Stimulated activated naive CD4-positive, alpha-beta T cell treated with Interleukin-2 at 50 U/mL for 16 hours (primary cell): ENCODE measurements at places on chromosomes 12 and 14.

- peak; percentile 61 for DNase-seq
These were observed 914 bp upstream of the PACS2 start for GRCh38 chr14:105313381-105314286.

- peak; percentile 52 for DNase-seq
These were observed 1.0 kb upstream of the ERC1 start for GRCh38 chr12:989751-990660.

- peak; percentile 7 for DNase-seq
These were observed 86.3 kb downstream of the VWF start for GRCh38 chr12:6038160-6038559.

GRCh38 chr12:7144414-7145120 lies 14.4 kb downstream of the CLSTN3 start:
- DNase-seq, result no peak

- DNase-seq, result no peak
These were observed 493.9 kb downstream of the EGLN3 start for GRCh38 chr14:33457021-33457420.

DNA sequence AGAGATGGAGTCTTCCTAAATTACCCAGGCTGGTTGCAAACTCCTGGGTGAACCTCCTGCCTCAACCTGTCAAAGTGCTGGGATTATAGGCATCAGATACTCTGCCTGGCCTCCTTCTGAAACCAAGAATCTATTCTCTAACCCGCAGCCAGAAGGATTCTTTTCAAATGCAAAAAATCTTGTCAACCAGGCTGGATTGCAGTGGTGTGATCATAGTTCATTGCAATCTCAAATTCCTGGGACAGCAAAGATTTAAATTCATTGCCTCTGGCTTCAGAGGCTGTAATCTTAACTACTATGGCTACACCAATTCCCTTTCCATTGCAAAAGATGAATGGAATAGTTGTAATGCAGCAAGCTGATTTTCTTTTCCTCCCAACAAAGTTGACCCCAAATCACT lies 106.3 kb upstream of the TBX3 start:
- no peak for DNase-seq

GRCh38 chr14:101635749-101636560 lies 74.7 kb downstream of the DIO3 start:
- peak; percentile 16 for DNase-seq

GRCh38 chr12:68469113-68469512 lies 137.0 kb upstream of the MDM1 start:
- DNase-seq, result no peak

- DNase-seq, result no peak
These were observed 2.1 kb upstream of the IL23A start for GRCh38 chr12:56336361-56337167.

GRCh38 chr12:104768033-104768432 lies 190.1 kb downstream of the SLC41A2 start:
- DNase-seq, result no peak

GRCh38 chr14:95006051-95006450 lies 151.3 kb downstream of the DICER1 start:
- no peak for DNase-seq

- no peak for DNase-seq
These were observed 11.5 kb downstream of the SPTSSA start for GRCh38 chr14:34450542-34450915.

- DNase-seq, result no peak
These were observed 77.0 kb upstream of the FOXN3 start for GRCh38 chr14:89493877-89494634.

DNA sequence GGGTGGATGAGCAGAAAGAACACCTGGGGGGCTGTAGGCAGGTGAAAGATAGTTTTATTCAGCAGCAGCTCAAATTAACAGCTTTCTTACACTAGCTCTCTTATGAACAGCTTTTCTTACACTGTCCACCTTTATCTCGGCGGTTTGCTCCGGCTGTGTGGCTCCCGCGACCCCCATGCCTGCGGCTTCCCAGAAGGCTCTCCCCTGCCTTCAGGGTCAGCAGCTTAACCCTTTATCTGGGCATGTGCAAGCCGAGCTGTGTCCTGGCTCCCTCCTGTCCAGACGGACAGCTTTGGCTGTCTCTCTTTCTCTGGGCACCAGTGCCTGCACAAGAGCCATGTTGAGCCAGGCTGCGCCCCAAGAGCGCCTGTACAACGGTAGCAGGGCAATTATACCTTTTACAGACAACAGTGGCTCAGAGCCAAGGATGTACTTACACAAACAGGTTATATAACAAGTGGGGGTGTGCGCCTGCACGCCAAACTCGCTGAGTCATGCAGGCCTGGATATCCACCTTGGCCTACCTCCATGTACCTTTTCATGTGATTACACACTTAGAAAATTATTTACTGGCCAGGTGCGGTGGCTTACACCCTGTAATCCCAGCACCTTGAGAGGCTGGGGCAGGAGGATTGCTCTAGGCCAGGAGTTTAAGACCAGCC lies 28.5 kb upstream of the KLHL42 start:
- no peak for DNase-seq

GRCh38 chr12:54606556-54606955 lies 18.1 kb upstream of the PPP1R1A start:
- no peak for DNase-seq

DNA sequence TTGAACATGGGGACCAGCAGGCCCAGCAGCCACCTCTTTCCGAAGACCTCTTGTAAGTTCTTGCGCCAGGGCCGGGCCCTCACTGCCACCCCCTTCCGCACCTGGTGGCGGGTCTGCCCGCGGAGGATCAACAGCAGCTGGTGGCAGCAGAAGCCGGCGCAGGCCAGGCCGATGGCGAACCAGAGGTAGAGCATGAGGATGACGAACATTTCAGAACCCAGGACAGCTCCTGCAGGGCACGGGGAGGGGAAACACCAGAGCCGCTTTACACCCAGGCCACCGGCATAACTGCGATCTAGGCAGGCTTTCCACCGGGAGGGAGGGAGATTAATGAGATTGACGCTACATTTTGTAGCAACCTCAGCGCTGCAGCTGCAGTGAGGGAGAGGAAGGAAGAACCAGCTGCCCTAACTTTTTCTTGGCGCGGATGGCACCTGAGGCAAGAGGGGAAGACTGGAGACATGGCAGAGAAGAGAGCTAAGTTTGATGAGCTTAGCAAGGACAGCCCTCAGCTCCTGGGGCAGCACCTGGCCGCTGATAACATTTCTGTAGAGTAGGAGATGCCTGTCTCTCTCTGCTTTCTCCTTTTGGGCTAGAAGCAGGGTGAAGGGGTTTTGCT lies 7.8 kb downstream of the ZDHHC22 start:
- DNase-seq, result peak; percentile 21

DNA sequence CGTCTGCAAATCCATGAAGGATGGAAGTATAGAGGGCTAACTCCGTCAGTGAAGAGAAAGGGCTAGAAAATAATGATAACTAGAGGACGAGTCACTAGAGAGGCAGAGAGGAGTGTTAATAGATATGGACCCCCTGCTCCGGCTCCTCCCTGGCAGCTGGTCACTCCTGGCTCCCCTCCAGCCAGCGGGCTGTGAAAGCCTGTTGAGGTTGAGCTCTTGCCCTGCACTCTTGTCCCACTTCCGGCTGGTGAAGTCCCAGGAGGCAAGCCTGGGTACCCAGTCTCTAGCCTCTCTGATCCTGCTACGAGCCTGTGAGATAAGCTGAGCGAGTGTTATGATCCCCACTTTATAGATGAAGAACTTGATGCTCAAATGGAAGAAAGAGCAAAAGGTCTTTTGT lies 90.3 kb downstream of the RFX4 start:
- DNase-seq, result no peak

DNA sequence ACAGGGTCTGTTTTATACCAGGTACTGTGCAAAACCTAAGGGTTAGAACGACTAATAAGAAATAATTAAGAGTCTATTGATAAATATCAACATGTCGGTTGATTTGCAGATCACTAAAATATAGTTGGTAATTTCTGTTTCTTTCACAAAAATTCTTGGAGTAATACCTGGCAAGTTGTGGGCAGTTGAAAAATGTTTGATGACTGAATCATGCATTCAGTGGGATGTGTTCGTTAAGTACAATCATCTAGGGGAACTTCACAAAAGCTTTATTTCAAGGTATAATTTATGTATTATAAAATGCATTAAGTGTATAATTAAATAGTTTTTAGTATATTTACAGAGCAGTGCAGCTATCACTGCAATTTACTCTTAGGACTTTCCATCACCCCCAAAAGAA lies 120.0 kb downstream of the KCNA5 start:
- DNase-seq, result no peak

DNA sequence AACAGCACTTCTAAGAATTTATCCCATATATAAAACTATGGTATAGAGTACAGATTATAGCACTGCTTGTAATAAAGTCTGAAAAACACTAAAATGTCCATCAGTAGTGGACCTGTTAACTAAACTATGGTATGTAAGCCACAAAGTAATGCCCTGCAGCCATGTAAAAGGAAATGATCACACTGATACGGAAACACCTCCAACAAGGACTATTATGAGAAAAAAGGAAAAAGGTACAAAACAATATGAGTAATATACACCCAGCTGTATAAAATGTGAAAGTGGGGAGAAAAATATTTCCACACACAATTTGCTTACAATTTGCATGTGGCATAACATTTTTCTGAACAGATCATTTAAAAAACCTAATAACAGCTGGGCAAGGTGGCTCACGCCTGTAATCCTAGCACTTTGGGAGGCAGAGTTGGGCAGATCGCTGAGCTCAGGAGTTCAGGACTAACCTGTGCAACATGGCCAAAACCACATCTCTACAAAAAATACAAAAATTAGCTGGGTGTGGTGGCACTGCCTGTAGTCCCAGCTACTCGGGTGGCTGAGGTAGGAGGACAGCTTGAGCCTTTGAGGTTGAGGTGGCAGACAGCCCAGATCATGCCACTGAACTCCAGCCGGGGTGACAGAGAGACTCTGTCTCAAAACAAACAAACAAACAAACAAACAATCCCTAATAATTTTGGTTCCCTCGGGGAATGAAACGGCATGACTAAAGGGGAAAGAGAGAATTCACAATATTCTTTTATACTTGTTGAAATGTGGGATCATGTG lies 250.5 kb downstream of the MED13L start:
- DNase-seq, result no peak

DNA sequence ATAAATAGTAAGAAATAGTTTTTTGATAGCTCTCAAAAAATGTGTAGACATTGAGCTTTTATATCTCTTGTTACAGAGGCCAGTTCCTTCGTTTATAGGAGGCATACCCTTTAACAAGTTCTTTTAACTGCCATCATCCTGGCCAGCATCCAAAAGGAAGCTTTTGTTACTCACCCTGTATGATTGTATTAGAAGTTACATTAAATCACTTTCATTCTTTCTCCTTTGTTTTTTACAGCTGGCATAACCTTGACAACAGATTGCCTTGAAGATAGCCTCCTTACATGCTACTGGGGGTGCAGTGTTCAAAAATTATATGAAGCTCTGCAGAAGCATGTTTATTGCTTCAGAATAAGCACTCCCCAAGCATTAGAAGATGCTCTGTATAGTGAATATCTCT lies 20.1 kb downstream of the CGRRF1 start:
- no peak for DNase-seq

DNA sequence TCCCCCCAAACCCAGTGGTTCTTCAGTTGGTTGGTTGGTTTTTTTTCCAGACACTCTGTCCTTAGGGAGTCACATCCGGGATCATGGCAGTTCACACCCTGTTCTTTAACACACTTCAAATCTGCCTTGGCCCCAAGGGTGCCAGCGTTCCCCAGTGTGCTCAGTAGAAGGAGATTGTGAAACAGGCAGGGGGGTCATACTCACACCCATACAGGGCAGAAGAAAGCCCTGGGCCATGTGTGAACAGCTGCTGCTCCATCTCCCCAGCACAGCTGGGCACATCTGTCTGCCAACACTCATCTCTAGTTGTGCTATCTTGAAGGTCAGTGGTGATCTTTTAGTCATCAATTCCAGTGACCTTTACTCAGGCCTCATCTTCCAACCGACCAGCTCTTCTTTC lies 64.4 kb upstream of the FUT8 start:
- DNase-seq, result no peak

GRCh38 chr12:31923063-31923412 lies 36.2 kb upstream of the RESF1 start:
- DNase-seq, result no peak

- DNase-seq, result no peak
These were observed 5.3 kb upstream of the SINHCAF start for GRCh38 chr12:31331242-31331641.

- DNase-seq, result no peak
These were observed 11.7 kb downstream of the COCH start for GRCh38 chr14:30885840-30886740.

DNA sequence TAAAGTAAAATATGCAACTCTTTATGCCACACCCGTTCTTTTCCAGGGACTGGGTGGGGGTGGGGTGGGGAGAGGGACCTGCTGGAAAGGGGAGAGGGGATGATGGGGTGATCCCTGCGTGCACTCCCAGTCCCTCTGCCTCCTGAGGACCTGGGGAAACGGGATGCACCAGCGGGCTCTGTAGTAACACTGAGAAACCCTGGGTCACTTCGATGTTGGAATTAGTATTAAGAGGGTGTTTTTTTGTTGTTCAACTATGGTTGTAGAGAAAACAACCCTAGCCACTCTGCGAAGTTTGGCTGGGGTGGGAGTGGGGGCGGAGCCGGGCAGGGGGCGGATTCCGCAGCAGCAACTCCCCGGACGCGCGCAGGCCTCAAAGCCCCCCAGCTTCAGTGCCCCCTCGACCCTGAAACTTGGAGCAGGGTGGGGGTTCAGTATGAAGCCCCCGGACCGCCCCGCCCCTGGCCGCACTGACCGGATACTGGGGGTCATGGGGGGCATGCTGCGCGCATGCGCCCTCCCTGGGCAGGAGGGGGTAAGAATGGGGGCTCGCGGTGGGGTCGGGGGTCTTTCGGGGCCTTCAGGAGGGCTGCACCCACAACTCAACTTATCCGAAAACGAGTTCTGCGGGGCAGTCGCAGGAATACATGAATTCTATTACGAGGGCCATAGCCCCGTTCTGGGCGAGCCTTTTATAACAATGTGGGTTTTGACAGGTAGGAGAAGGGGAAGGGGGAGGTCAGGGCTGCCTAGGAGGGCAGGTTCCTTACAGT lies 1.3 kb upstream of the ARHGEF25 start:
- DNase-seq, result no peak

- DNase-seq, result no peak
These were observed 448.0 kb upstream of the CCDC196 start for GRCh38 chr14:66038212-66038611.

DNA sequence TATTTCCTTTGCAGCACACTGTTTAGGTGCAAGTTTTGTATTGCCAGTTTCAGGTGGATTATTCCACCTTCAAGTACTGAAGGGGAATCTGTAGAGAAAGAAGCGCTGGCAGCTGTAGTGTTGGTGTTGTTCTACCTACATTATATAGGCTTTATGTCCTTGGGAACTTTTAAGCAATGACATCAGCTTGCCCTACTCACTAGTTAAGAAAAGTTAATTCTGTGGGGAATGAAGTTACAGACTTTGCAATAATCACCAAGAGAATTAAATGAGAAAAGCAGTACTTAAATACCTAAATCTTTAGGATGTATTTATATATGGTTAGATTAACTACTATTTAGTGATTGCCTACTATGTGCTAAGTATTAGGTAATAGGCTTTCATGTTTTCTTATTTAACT lies at the start of gene OR4E1:
TSS of gene OR4E1 (minus strand) at position 101 of the 400 bp plus-strand sequence. CDS start 2,883 bp downstream, outside the sequence.
- no peak for DNase-seq

- no peak for DNase-seq
These were observed 92.5 kb downstream of the DUSP6 start for GRCh38 chr12:89259821-89260220.
